ENCODE measurements at places on chromosomes 5 and 9. TPM values are rescaled to one million over a fixed set of nuclear protein-coding genes. Genes with fewer than 3 reads are reported as not detected.

DNA sequence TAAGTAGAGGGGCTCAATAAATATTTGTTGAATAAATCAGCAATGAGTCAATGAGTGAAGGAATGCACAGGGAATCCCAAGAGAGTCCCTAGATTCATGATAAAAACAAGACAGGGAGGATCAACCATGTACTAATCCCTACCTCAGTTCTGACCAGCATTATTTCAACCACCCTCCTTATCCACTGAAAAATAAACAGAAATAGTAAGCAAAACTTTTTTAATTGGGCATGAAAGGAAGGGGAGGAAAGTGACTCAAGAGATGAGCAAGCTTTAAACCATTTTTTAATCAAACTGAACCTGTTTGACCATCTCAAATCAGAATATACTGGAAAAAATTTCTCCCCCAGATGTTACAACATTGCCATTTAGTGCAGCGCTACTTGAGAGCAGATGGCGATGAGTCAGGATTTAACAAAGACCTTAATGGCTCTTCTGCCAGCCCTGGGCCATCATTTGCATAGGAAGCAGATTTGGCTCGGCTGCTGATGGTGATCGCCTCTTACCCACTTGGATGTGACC lies 194.8 kb upstream of the SLC30A5 start:
- no peak for DNase-seq

FYB1 gene
- total RNA-seq: 1.3 TPM

- DNase-seq: no peak
Observed at GRCh38 chr5:76983468-76983867, 30.6 kb downstream of the CRHBP start.

DNA sequence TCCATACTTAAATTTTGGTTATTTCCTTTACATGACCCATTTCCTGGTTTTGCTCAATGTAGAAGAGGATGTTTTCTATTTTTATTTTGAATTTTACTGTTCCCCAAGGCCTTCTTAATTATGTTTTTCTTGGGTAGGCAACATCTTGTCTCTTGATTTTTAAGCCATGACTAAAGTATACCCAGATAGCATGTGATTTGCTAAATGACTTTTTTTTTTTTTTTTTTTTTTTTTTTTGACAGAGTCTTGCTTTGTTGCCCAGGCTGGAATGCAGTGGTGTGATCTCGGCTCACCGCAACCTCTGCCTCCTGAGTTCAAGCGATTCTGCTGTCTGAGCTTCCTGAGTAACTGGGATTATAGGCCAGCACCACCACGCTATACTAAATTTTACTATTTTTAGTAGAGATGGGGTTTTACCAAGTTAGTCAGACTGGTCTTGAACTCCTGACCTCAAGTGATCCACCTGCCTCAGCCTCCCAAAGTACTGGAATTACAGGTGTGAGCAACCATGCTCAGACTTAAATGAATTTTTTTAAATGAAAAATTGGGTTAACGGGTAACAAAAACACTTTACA lies 198.6 kb upstream of the DAB2 start:
- no peak for DNase-seq

DNA sequence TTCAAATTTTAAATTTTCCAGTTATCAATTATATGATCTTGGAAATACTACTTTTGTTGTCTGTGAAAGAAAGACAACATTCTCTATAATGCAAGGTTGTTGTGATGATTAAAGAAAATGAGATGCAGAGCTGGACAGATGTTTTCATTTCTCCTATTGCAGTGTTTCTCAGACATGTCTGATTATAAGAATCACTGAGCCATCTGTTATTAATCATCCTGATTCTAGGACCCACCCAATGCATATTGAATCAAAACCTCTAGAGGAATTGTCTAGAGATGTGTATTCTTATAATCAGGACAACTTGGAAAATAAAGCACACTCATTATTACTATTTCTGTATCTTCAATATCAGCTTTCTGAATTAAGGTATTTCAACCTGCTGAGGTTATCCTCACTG lies 121.1 kb upstream of the ASTN2 start:
- DNase-seq: no peak

GRCh38 chr5:178439493-178440180 lies 150.6 kb downstream of the COL23A1 start:
- DNase-seq: no peak

DNA sequence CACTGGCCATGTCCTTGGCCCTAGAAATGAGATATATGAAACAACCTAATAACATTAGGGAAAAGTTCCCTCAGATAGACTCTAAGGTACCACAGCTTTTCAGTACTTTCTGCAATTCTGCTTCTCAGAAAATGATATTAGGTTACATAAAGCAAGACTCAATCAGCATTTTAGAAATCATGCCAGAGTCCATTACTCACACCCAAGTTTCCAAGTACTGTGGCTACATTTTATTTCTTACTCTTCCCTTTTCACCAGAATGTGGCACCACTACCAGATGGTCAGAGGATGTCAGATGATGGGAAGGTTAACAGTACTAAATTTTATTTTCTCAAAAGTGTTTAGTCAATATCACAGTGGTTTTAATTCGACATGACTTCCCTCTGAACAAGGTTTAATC lies 217.2 kb downstream of the MLLT3 start:
- DNase-seq: no peak

- no peak for DNase-seq
Observed at GRCh38 chr5:74294231-74294705, 346.3 kb downstream of the ENC1 start.

- no peak for DNase-seq
Observed at GRCh38 chr5:16515532-16515931, 49.9 kb upstream of the ZNF622 start.

- DNase-seq: no peak
Observed at GRCh38 chr9:132596200-132596599, 13.8 kb downstream of the BARHL1 start.

DNA sequence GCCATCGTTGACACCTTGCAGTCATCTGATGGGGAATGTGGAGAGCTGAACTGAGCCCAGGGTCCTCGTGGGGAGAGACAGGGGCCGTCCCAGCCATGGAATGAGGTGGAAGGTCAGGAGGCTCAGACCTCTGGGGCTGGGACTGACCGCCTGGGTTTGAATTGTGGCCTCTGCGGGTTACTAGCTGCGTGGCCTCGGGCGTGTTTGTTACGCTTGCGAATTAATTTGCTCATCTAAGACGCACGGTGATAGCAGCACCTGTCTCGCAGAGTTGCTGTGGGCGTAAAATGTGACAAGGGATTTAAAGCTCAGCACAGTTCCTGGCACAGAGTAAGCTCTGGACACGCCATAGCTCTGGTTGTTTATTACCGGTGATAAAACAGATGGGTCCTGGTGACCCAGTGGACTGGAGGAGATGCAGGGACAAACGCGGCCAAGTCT lies 19.4 kb upstream of the DAB2IP start:
- DNase-seq: no peak

- no peak for DNase-seq
Observed at GRCh38 chr5:159131951-159132350, 32.2 kb upstream of the EBF1 start.

- DNase-seq: no peak
Observed at GRCh38 chr5:16970260-16970659, 34.2 kb upstream of the MYO10 start.

DNA sequence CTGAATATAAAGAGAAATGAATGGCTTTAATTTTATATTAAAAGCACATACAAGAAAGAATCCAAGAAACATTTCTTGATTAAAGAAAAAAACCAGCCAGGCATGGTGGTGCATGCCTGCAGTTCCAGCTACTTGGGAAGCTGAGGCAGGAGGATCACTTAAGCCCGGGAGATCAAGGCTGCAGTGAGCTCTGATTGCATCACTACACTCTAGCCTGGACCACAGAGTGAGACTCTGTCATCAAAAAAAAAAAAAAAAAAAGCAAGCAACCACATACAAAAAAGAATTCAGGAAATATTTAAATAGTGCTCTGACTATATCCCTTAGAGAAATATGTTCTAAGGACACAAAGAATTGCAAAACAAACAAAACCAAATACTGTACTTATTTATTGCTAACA lies 2.5 kb upstream of the PLAC8L1 start:
- DNase-seq: no peak

DNA sequence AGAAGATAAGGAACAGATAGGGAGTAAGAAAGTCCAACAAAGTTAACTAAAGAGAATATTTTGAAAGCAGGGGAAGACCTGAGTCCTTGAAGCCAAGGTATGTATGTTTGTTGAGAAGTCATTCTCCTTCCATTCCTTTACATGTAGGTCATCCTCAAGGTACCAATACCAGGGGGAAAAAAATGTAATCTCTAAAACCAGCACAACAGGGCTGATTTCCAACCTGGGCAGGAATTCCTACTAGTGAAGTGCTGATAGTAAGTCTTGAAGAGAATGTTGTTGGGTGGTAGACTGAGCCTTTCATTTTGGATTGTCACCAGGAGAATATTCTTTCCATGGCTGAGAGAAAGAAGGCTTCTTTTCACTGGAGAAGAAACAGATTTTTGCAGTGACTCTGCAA lies 117.1 kb upstream of the ZNF462 start:
- DNase-seq: no peak

GRCh38 chr5:175098301-175098700 lies 345.7 kb downstream of the DRD1 start:
- DNase-seq: no peak

- DNase-seq: no peak
Observed at GRCh38 chr9:36438536-36439236, 38.6 kb upstream of the RNF38 start.

- DNase-seq: peak; percentile 99
Observed at GRCh38 chr5:149551227-149552037, at the start of gene CSNK1A1. TSS of gene CSNK1A1 (minus strand) at chr5:149551439. CDS start at chr5:149550964, 475 bp downstream.

GRCh38 chr5:5326115-5326758 lies 96.2 kb upstream of the ICE1 start:
- no peak for DNase-seq

XRCC4 gene
- total RNA-seq: 13.5 TPM

ABHD17B gene
- total RNA-seq: 6.2 TPM

GRCh38 chr5:133321833-133322420 lies 270.1 kb downstream of the HSPA4 start:
- DNase-seq: no peak

GRCh38 chr9:70805949-70806348 lies 315.5 kb downstream of the TRPM3 start:
- DNase-seq: no peak

NDOR1 gene
- 31.8 TPM for total RNA-seq

DNA sequence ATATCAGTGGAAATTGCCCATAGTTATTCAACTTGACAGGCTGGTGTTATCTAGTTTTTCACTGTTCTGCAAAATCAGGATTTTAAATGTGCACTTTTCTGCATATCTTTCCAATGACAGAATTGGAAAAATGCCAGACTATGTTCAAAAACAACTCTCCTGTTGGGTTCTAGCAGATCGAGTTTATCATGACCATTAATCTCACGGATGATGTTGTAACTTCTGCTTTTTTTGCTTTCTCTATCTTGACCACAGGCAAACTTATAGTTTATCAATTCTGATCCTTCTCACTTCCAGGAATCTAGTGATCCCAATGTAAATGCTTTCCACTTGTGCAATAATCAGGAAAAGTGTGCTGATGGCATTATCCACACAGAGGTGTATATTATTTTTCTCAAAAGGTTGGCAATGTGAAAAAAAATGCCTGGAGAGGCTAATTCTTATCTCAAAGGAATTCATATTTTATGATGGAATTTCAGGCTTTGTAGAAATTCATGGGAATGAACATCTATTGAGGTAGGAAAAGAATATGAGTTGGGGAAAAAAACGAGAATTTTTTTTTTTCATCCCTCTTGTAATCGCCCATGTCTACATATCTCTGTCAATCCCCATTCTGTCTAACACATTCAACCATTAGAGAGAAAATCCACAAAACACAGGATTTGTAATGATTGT lies 73.6 kb upstream of the DAB2 start:
- no peak for DNase-seq

OR13C3 gene
- total RNA-seq: not detected

DNA sequence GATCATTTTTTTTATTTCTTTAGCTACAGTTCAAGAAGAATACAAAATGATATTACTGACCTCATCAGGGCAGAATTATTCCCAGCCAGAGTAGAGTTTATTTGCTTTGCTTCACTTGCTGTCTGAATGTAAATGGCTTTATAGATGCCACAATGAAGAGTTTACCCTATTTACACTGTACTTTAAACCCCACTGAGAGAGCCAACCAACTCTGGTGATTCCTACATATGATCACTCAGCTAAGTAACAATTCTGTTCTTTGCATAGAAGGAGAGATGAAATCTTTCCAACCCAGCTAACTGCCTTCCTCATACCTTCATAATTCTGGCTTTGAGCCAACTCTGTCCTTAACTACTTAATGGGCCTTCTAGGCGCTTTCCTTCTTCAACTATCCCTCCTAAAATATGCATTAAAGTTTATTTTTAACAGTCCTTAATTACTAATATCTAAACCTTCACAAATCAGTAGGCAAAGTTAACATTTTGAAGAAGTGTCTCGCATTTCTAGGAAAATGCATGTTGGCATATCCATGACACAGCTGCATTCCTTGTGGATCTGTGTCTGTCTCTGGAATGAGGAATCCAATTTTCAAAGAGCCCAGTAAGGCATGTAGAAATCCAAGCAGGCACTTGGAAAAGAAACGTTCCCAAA lies 284.8 kb upstream of the GRAMD2B start:
- no peak for DNase-seq

DNA sequence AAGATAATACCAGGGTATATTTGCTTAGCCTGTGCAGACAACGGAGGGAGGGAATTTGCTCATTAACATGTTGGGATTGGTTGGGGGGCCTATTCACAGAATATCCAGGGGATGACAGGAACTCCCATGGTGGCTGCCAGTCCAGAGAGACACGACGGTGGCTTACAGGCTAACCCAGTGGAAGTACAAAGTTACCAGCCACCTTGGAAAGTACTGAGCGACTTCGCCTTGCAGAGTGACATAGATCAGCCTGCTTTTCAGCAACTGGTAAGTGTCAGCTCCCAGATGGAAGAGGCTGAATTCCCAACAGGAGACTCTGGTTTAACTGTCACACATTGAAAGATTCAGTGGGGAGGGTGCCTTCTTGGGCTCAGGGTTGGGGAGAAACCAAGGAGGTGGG lies 7.9 kb downstream of the ISL1 start:
- DNase-seq: no peak

C5orf52 gene
- total RNA-seq: not detected

DNA sequence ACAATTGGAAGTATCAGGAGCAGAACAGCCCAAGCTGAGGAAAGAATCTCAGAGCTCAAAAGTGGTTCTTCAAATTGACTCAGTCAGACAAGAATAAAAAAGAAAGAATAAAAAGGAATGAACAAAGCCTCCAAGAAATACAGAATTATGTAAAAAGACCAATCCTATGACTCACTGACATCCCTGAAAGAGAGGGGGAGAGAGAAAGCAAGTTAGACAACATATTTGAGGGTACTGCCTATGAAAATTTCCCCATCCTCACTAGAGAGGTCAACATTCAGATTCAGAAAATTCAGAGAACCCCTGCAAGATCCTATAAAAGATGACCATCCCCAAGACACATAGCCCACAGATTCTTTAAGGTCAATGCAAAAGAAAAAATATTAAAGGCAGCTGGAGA lies 173.2 kb downstream of the ALDH1A1 start:
- DNase-seq: no peak

PCDHB11 gene
- not detected for total RNA-seq

KCNV2 gene
- not detected for total RNA-seq

- DNase-seq: peak; percentile 75
Observed at GRCh38 chr9:112866662-112867274, 23.9 kb downstream of the SLC46A2 start.

BTNL3 gene
- total RNA-seq: 0.14 TPM

- no peak for DNase-seq
Observed at GRCh38 chr5:62707563-62707962, 128.9 kb downstream of the LRRC70 start.

- DNase-seq: peak; percentile 56
Observed at GRCh38 chr9:113548221-113549041, 84.9 kb downstream of the RGS3 start.

FOXD4L4 gene
- total RNA-seq: 0.26 TPM
